ENCODE measurements at places on chromosomes 5 and 9.

DNA sequence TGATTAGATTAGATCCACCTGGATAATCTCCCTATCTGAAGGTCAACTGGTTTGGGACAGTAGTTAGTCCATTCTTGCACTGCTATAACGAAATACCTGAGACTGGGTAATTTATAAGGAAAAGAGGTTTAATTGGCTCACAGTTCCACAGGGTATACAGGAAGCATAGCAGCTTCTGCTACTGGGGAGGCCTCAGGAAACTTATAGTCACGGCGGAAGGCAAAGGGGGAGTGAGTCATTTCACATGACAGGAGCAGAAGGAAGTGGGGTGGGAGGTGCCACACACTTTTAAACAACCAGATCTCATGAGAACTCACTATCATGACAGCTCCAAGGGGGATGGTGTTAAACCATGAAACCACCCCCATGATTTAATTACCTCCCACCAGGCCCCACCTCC, 9.9 kb downstream of the C9orf40 start:
- no peak for DNase-seq

DNA sequence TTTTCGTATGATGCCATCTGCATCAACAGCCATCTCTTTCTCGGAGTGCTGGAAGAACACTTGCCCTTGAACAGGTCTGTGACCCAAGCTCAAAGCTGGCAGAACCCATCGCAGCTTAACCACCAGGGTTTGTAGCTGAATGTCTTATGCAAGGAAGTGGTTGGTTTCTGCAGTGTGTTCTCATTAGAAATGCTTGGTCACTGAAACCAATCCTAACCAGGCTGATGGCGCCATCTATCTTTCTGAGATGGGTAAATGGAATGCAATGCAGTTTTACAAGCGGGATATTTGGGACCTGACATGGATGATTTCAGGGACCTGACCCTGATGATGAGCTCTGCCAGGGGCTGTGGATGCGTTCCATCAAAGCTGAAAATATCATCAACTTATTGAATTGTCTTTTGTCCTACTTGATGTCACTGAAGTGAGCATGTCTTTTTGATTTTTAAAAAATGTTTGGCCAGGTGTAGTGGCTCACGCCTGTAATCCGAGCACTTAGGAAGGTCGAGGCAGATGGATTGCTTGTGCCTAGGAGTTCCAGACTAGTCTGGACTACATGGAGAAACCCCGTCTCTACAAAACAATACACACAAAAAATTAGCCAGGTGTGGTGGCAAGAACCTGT, 28.7 kb downstream of the DMRT3 start:
- peak; percentile 19 for DNase-seq

DNA sequence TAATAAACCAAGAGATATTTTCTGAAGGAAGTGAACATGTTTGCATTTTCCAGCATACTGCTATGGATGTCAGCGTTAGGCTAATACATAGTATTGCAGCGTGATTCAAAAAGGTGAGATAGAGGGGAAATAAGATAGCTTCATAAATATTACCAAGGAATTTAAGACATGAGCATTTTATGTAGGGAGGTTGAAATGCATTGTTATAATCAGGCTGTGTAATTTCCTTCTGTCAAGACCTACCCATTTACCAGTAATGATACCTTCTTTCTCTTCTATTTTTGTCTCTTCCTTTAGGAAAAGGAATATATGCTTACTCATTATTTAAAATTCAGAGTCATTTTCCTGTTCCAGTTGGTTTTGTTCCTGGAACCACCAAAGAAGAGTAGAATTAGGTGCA, 33.3 kb downstream of the PIK3R1 start:
- DNase-seq = no peak

DNA sequence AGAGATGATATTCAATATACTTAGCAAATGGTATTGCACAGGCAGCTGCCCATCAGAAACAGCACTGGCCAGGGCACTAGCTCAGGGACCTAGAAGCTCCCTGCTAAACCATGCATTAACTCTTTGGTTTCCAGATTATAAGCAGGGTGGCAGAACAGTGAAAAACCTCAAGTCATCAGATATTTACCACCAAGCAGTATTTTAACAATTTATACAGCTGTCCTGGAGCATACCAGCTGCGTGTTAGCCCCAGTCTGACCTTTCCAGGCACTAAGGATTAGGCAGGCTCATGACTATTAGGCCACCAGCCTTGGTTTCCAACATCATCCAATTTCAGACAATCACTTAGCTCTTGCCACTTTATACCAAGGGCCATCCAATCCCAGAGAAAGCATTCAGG, 326.5 kb downstream of the CAAP1 start:
- no peak for DNase-seq

GRCh38 chr5:154679501-154679900, 75.7 kb upstream of the LARP1 start:
- no peak for DNase-seq

GRCh38 chr9:98639133-98639532, 69.6 kb downstream of the GABBR2 start:
- DNase-seq = no peak

DNA sequence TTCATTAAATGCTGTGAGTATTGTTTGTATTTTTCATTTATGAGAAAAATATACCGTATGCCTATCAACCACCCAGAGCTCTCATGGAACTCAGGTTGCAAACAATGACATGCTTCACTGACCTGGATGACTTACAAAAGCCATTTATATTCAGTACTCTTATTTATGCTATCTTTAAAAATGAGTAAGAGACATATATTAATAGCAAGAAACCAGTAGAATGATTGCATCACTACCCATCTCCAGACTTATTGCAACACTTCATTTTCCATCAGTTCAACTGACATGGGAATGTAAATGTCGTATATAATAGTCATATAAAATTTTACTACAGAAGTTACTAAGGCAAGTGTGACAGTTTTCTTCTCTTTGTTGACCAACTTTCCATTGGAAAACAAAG, 69.1 kb downstream of the OTP start:
- DNase-seq = no peak

DNA sequence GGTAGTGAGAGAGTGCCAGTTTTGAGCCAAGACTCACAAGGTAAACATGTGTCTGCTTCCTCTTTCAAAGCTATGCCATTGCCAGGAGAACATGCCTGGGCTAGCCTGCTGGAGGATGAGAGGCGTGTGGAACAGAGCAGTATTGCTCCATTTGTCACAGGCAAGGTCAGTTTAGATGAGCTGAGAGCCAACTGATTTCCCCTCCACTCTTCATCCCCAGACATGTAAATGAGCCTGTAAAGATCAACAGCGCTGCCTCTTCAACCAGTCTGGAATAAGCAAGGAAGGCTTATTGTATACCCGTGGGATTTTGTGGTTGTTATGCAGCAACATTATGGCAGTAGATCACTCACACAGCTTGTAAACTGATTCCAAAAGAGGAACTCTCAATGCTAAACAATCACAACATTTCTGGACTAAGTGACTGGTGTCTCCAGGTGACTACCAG, 8.2 kb upstream of the GDNF start:
- no peak for DNase-seq

GRCh38 chr9:3436629-3437420, 89.0 kb downstream of the RFX3 start:
- DNase-seq = no peak

- no peak for DNase-seq
Observed at GRCh38 chr5:139745132-139745799, 50.3 kb upstream of the PSD2 start.

- no peak for DNase-seq
Observed at GRCh38 chr9:136098844-136099243, 3.8 kb upstream of the NACC2 start.

DNA sequence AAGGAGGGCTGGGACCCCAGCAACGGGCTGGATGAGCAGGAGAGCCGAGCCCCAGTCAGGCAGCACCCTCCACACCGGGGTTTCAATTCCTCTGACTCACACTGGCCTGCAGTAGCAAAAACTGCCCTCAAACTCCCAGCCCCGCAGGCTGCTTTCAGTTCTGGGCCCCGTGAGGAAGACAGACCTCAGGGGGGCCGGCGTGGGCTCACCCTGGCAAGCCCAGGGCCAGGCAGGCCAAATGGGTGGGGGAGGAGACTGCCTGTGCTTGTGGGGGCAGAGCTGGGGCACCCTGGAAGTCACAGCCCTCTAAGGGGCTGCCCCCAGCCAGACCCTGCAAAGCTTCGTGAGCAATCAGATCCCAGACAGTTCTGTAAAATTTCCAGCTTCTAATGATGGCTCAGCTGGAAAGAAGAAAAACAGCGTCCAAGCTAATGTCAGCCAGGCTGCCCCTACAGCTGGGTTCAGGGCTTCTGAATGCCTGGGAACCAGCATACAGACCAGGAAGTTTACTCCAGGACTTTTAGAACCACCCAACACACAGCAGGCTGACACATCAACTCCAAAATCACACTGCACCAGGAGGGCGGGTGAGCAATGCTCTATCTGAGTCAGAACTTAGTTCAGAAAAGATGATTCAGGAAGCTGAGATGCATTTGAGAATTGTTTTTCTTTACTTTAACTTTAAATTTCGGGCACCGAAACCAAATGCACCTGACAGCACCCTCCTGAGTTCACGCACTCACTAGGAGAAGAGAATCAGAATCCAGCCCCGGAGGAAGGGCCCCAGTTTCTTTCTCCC, 34.7 kb downstream of the LPCAT1 start:
- no peak for DNase-seq

GRCh38 chr9:126587187-126588185, 26.2 kb upstream of the LMX1B start:
- no peak for DNase-seq

DNA sequence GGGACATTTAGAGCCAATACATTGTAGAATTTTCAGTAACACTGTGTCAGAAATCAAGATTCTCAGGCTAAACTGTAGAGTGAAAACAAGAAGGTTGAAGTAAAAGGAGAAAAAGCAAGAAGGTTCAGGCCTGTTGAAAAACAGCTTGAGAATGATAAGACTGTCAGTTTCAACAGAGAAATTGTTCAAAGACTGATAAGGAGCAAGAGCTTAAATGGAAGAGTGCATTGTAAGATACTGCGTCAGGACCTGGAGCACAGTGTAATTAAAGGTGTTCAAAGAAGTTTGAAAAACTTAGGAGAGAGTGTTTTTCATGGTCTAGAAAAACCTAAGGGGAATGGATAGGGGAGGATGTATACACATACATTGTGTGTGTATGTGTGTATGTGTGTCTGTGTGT, 408.3 kb downstream of the KDM4C start:
- no peak for DNase-seq

DNA sequence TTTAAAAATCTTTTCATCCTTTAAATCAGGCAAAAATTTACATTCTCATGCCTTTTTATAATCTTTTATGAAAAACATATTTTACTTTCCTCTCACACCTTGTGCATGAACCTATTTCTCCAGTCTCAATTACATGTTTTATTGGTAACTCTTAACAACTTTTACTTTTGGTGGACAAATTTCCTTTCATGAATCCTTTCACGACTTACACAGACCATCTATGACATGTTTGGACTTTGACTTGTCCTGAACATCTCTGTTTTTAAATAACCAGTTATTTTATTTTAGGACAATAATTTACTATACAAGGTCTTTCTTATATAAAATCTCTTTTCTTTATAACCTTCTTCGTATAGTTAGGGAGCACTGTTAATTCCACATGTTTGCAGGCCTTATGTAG, 26.5 kb upstream of the MTMR12 start:
- DNase-seq = no peak

- no peak for DNase-seq
Observed at GRCh38 chr5:120794121-120794520, 330.0 kb downstream of the PRR16 start.

DNA sequence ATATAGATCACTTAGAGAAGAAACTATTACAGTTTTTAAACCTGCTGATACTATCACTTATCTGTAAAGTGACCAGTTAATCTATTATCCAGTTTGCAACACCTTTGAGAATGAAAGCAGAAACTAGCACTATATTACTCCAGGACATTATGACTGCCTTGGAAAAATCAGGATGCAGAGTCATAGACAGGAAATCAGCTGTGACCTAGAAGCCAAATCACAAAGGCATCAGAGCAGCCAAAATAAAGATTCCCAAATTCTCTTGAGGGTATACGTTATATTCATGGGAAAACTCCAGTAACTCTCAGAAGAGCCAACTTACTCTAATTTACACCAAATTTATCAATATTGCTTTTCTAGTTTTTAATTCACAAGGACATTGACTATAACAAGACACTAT, 49.9 kb downstream of the CDO1 start:
- DNase-seq = no peak

- DNase-seq = no peak
Observed at GRCh38 chr9:21607576-21607975, 125.5 kb upstream of the IFNE start.

- no peak for DNase-seq
Observed at GRCh38 chr5:99035942-99036341, 107.1 kb upstream of the CHD1 start.

DNA sequence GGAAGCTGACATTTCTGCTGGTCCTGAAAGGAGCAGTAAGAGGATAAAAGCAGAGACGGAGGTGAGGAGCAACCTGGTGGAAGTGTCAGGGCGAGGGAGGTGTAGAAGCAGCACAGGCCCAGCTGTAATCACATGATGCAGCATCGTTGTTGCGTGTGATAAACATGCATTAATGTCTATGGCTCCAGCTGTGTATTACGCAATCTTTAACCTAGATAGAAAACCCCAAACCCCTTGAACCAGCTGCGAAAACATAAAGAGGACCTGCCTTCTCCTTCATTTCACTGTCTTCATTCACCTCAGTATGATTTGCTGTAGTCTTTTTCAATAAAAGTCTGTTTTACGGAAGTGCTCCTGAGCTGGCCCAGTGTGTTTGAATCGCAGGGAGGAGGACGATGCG, 162.9 kb downstream of the NTRK2 start:
- no peak for DNase-seq

DNA sequence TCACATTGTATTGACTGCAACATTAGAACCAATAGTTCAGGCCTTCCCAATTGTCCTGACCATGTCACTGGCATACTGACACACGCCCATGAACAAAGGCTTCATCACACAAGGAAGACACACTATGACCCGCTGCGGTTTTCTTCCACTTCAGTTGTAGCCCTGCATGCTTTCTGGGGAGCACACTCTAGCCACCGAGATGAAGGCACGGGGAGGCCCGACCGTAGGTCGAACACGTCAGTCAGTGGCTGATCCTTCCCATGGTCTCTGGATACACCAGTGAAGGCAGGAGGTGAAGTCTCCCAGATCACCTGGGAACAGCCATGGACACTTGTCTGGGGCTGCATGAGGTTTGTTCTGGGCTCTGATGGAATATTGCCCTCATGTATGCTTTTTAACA, 224.7 kb downstream of the FSTL4 start:
- DNase-seq = no peak

GRCh38 chr5:73229271-73229670, 56.3 kb downstream of the TMEM174 start:
- DNase-seq = no peak

- no peak for DNase-seq
Observed at GRCh38 chr5:98787131-98787719, 13.8 kb downstream of the RGMB start.
